ENCODE measurements at places on chromosomes 13 and 19.

DNA sequence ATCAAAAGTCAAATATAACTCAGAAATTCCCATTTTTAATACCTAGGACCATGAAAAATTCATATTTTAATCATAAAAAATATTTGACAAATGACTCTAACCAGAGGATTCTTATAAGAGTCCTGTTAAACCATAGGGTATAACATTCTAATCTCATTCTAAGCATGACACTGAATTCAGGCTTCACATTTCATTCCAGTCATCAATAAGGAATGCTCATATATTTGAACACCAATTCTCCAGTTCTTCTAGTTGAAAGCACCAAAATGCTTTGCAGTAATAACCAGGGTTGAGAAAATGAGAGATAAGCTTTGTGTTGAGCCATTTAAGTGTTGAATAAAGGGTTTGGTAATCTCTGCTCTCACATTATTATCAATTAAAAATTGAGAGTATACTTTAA lies 147.5 kb downstream of the VWA8 start:
- DNase-seq = no peak

GRCh38 chr19:30781519-30781918 lies 409.3 kb downstream of the ZNF536 start:
- DNase-seq = no peak

- DNase-seq = no peak
Observed at GRCh38 chr13:101529422-101529821, 76.9 kb downstream of the ITGBL1 start.

- peak; percentile 80 for DNase-seq
Observed at GRCh38 chr19:55080968-55081769, 5.5 kb downstream of the EPS8L1 start.

DNA sequence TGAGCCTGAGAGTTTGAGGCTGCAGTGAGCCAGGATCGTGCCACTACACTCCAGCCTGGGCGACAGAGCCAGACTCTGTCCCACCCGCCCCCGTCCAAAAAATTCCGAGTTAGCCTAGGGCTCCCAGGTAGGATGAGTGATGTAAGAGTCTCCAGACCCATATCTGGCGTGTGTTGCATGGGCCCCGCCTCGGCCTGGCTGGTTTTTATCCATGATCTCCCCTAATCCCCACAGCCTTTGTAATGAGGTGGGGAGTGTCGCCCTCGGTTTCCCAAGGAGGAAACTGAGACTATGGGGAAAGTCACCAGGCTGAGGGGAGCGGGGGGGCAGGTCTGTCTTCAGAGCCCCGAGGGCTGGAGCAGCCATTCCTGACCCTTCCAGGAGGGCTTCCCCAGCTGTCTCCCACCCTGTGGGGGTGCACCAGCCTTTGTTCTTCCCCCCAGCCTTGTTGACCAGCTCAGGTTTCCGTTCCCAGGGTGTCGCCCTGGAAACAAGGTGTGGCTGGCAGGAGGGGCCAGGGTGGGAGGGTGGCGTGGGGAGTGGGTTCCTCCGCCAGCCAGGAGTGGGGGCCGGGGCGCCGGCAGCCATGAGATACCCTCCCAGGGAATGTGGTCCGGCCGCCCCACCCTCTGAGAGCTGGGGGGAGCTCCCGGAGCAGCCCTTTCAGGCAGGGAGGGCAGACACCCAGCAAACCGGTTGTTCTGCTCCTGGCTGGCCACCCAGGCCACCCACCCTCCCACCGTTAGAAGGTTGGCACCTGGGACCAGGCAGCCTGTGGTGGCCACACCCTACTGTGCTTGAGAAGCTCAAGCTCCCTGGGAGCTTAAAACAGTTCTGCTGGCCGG lies 11.5 kb downstream of the MYH14 start:
- no peak for DNase-seq

DNA sequence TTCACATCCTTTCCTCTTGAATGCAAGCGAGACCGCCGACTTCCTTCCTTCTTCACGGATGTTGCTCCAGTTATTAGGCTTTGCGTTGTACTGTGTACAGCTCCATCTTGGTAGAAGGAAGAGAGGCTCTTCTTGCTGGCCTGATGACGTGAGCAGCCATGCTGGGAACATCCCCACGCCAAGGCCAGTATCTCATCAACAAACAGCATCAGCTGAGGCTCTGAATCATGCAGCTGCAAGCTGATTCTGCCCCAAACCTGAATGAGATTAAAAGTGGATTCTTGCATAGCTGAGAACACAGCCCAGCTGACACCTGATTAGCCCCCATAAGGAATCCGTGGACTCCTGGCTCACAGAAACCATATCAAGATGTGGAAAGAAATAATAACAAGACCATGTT lies 809.6 kb downstream of the EFNB2 start:
- no peak for DNase-seq

GRCh38 chr19:4115050-4115817 lies 8.7 kb downstream of the MAP2K2 start:
- peak; percentile 24 for DNase-seq

- DNase-seq = no peak
Observed at GRCh38 chr13:108961542-108962125, 332.2 kb downstream of the MYO16 start.

- no peak for DNase-seq
Observed at GRCh38 chr13:47175172-47175866, 278.5 kb upstream of the HTR2A start.

- no peak for DNase-seq
Observed at GRCh38 chr19:53880711-53881481, 1.1 kb upstream of the PRKCG start.

DNA sequence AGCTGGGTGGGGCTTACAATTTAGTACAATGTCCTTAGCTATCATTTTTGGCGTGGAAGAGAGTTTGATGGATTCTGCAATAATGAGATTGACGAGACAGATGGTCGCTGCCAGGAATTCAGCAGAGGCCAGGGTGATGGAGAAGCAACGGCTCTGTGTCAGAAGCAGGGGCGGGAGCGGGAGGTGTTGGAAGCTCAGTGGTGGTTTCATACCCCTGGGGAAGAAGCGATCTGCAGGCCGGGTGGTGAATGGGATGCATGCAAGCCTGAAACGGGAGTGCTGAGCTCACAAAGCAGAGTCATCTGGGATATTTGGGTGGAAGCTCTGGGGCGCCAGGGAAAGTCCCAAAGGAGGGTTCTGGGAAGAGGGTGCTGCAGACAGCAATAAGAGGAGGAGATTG lies 370.8 kb downstream of the ZNF536 start:
- DNase-seq = no peak

DNA sequence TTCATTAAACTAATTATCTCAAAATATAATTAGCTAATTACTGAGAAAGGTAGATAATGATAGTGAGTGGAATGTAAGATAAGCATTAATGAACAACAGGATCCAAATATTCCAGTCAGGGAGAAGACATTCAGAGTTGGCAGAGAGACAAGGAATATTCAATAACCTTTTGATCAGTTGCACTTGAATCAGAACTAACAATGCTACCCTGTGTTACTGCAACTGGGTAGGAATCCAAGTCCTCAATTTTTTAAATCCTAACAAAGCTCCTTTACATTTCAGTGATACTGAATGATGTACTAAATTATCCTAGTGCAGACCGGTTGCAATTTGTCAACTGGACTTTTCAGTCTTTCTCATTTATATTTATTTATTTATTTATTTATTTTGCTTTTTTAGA lies 107.1 kb upstream of the MIR17HG start:
- no peak for DNase-seq

DNA sequence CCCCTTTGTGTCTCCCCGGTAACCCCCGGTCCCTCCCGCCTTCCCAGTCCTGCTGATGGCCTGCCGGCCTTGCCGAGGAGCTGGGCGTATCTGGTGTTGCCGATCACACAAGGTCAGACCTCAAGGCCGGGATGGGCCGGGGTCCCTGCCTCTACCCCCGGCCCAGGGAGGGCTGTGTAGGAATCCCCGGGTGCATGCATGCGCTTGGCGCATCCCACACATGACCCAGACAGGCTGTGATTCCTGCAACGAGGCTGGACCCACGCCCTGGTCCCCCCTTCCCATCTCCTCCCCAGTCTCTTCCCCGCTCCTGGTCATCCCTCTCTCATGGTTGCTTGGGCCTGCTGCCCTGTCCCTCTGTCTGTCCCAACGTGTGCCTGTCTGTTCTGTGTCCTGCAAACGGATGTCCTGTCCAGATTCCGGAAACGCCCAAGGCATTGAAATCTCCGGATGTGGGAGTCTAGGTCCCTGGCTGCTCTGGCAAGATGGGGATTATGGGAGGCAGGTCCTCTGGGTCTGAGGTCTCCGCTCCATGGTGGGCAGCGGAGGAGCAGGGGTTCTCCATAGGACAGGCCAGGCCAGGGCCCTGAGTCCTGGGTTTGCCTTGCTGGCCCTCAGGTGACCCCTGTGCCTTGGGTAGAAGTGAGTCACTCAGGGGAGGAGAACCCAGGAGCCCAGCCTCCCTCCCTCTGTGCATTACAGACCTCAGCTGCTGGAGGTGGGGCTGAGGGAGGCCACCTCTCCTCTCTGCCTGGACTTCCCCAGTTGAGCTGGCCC lies 1.6 kb downstream of the PKN1 start:
- DNase-seq = no peak

DNA sequence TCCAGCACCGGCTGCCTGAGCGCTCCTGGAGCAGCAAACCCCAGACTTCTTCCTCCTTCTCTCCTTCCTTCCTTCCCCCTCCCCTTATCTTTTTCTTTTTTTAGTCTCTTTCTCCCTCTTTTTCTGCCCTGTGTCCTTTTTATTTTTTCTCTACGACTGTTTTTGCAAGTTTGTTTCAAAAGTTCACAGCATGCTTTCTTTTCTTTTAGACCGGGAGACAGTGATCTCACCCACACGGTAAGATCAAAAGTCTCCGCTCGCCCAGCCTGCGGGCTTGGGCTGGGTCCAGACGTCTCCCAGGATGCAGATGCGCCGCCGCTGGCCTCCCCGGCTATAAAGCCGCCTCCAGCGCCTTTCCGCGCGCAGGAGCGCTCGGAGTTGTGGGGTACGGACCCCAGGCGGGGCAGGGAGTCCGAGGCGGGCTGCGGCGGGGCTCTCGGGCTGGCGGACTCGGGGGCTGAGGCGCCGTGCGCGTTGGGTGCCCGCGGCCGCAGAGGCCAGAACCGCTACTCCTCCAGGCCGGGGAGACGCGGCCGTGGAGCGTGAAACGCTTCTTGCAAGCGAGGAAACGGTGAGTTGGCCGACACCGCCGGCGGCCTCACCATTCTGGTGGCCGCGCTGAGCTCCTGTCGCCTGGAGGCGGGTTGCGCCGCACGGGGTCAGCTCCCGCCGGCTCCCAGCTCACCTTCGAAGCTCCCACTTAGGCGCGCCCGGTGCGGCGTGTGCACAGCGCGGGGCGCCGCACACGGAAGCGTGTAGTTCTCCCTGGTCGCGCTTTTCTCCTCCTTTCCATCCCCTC lies 2.0 kb upstream of the TSHZ3 start:
- no peak for DNase-seq
